ENCODE measurements at places on chromosomes 16 and 17. TPM values are rescaled to one million over a fixed set of nuclear protein-coding genes. Genes with fewer than 3 reads are reported as not detected.
A peak's percentile ranks its signal among the peaks of the same experiment; 100 is the strongest.

DNA sequence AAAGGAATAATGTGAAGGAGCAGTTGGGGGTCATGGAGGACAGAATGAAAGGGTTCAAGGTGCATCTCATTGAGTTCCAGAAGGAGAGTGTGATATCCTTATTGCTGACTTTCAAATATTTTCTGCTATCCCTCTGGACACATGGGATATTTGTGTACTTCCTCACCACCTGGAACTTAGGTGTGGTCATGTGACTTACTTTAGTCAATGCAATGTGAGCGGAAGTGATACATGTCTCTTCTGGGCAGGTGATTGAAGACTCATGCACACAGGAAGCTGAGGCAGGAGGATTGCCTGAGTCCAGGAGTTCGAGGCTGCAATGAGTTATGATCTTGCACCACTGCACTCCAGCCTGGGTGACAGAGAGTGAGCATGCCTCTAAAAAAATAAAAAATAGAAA, 36.7 kb upstream of the TANC2 start:
- no peak for DNase-seq

GRCh38 chr16:82043680-82044584, 8.9 kb downstream of the HSD17B2 start:
- DNase-seq: peak; percentile 78

- no peak for DNase-seq
Measured at GRCh38 chr17:60077672-60078519, 825 bp downstream of the HEATR6 start.

GRCh38 chr16:31477220-31478216, 5.4 kb upstream of the SLC5A2 start:
- no peak for DNase-seq

GRCh38 chr17:56451629-56452028, 141.9 kb upstream of the NOG start:
- peak; percentile 7 for DNase-seq

GRCh38 chr17:80441133-80441578, 26.2 kb downstream of the ENDOV start:
- DNase-seq: no peak

DNA sequence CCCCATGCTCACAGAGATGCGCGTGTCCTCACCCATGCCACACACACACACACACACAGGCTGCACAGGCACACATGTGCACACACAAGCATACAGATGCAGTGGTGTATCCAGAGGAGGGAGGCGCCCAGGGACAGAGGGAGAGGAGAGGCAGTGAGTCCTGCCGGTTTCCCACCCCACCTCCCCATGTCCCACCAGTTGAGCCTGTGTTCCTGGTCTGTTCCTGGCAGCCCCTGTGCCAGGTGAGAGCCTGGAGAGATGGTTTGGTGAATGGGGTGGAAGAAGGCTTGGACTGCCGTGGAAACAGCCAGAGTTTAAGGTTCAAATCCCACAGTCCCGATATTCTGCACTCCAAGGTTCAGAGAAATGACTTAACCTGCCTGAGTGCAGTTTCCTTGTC, 10.2 kb upstream of the FADS6 start:
- DNase-seq: no peak

DNA sequence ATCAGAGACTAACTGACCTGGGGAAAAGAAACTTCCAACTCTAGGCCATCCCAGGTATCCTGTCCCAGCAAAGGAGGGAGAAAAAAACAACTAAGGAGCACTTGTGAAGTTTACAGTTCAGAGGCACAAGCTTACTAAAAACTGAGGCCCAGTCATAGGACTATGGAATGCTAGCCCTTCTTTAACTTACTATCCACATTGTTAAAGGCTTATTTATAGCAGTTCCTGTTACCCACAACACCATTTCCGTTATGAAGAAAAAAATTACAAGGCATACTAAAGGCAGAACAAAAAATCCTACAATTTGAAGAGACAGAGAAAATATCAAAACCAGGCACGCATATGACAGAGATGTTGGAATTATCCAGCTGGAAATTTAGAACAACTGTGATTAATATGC, 159.1 kb downstream of the CDH11 start:
- DNase-seq: peak; percentile 8

DNA sequence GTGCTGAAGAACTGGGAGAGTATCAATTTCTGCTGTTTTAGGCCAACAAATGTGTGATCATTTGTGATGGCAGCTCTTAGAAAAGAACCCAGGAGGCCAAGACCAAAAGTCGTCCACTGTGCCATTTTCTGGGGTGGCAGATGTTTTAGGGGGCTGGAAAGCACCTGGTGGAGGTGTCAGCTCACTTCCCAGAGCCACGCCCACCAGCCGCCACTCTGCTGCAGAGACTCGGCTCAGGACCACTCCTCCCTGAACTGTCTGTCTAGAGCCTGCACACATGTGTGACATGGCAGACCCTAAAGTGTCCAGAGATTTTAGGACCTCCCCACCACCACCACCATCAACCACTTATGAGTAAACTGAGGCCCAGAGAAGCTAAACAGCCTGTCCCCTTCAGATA, 23.9 kb upstream of the RPL38 start:
- DNase-seq: no peak

GRCh38 chr17:58756246-58757161, 850 bp downstream of the PPM1E start:
- no peak for DNase-seq

Gene ARL6IP1
- total RNA-seq: 129 TPM

Gene TAC4
- total RNA-seq: not detected

Gene CHAD
- total RNA-seq: not detected

Gene GJC1
- total RNA-seq: 41.9 TPM

Gene SOST
- not detected for total RNA-seq

Gene ARHGDIG
- not detected for total RNA-seq

Gene CACNG5
- not detected for total RNA-seq

Gene ZNF205
- 8.9 TPM for total RNA-seq
